ENCODE measurements at places on chromosomes 6 and 20.

DNA sequence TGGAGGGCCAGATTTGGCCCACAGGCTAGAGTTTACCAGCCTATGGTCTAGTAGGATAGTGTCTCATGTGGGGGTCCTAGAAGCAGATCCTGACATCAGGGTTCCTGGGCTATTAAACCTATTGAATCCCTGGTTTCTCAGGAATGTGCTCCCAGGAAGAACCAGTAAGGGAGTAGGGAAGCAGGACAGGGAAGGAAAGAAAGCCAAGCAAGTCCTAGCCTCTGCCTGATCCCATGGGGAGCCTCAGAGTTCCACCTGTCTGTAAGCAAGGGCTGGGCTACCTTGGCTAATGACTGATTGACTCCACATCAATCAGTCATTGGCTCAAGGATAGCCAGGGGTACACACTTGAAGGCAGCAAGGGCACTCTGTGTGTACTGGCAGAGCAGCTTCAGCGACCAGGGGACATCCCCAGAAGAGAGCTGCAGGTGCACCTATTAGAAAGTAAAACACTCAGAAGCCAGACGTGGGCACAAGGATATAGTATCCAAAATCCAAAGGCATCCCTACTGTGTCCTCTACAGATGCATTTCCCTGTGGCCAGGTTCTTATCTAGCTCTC lies 309.5 kb downstream of the TSHZ2 start:
- no peak for DNase-seq

DNA sequence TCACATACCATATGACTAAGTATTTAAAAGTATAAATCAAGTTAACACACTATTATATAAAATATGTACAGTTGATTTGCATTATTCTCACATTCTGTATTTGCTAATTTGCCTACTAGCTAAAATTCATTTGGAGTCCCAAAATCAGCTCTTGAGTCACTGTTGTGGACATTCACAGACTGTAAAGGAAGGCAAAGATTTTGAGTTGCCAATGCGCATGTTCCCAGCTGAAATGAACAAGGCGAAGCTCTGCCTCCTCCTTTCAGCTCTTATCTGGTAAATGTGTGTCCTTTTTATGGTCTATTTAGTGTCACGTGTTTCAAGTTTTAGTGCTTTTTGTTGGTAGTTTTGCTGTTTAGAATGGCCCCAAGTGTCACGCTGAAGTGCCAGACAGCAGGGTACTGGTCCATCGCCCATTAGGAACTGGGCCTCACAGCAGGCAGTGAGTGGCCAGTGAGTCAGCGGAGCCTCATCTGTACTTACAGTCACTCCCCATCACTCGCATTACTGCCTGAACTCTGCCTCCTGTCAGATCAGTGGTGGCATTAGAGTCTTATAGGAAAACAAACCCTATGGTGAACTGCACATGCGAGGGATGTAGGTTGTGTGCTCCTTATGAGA lies 87.2 kb upstream of the ADTRP start:
- no peak for DNase-seq

DNA sequence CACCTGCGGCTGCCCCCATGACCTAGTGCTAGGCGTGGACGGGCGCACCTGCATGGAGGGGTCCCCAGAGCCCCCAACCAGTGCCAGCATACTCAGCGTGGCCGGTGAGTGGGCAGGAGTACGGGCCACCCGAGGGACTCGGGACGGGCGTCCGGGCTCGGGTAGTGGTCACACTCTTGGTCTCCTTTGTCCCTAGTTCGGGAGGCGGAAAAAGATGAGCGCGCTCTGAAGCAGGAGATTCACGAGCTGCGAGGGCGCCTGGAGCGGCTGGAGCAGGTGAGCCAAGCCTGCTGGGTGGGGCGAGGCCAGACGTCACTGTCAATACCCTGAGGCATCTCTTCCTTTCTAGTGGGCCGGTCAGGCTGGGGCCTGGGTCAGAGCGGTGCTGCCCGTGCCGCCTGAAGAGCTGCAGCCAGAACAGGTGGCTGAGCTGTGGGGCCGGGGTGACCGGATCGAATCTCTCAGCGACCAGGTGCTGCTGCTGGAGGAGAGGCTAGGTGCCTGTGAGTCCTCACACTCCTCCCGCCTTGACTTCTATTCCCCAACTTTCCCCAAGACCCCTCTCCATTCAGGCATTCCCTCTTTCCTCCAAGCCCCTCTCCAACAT lies 2.9 kb downstream of the EGFL8 start:
- no peak for DNase-seq

GRCh38 chr6:14126191-14126590 lies 8.6 kb downstream of the CD83 start:
- DNase-seq, result no peak

DNA sequence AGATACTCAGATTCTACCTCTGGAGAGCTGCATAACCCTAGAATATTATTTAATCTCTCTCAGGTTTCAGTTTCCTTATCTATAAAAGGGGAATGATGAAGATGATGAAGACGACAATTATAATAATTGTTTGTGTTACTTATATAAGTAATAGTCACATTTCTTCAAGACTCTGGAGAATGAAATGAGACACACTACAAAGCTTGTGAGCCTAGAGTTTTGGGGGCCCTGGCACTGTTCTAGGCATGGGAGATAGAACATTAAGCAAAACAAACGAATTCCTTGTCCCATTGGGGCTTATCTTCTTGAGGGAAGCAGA lies 5.4 kb upstream of the ZNF217 start:
- DNase-seq, result no peak

DNA sequence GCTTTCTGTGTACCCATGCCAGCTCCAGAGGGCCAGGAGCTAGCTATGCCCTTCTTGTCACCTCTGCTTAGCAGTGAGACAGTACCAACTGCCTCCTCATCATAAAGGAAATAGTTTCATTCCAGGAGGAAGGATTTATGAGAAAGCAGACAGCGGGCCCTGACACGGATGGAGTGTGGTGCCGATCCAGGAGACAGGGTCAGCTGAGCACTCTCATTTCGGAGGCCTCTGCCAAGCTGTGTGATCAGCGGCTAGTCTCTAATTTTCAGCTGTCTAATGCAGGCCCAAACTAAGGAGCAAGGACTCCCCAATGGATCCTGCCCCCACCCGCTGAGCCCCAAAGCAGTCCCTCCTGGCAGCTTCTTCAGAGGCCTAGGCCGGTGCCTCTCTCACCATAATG lies 103.1 kb downstream of the LRFN2 start:
- no peak for DNase-seq

- DNase-seq, result no peak
Measured at GRCh38 chr6:8234321-8234720, 132.0 kb upstream of the EEF1E1 start.

DNA sequence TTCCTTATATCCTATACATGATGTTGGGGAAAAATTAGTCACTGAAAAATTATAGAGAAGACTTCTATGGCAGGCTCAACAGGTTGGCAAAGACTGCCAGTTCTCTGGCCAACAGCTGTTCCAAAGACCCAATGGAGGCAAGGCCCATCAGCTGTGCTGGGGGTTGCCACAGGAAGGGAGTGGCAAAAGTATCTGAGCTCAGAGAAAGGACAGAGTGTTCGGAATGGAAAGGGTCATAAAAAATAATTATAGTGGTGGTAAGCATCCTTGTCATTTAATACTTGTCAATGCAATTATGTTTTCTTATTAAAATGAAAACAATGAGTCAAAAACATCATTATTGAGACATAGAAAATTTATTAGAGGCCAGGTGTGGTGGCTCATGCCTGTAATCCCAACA lies 36.1 kb downstream of the FASTKD5 start:
- DNase-seq, result no peak

GRCh38 chr6:80642452-80642851 lies 536.0 kb downstream of the BCKDHB start:
- no peak for DNase-seq

DNA sequence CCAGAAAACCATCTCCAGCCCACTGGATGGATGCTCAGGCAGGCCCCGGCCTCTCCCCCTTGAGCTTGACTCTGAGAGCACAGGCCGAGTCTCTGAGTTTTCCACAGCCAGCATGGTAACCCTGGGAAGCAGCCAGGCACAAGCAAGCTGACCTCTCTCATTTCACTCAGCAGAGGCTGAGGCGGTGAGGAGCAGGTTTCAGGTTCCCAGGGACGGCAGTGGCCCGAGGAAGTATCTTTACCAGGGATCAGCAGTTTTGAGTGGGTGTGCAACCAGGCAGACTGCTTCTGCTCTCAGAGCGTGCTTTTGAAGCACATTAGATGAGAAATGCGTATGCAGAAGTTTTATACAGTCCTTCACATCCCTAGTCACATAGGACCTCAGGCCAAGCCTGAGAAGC lies 12.6 kb downstream of the HCK start:
- no peak for DNase-seq

GRCh38 chr20:44948107-44948506 lies 12.1 kb downstream of the TOMM34 start:
- no peak for DNase-seq

- no peak for DNase-seq
Measured at GRCh38 chr6:45000833-45001232, 327.3 kb upstream of the RUNX2 start.

- DNase-seq, result no peak
Measured at GRCh38 chr20:16457514-16457913, 115.7 kb downstream of the KIF16B start.

DNA sequence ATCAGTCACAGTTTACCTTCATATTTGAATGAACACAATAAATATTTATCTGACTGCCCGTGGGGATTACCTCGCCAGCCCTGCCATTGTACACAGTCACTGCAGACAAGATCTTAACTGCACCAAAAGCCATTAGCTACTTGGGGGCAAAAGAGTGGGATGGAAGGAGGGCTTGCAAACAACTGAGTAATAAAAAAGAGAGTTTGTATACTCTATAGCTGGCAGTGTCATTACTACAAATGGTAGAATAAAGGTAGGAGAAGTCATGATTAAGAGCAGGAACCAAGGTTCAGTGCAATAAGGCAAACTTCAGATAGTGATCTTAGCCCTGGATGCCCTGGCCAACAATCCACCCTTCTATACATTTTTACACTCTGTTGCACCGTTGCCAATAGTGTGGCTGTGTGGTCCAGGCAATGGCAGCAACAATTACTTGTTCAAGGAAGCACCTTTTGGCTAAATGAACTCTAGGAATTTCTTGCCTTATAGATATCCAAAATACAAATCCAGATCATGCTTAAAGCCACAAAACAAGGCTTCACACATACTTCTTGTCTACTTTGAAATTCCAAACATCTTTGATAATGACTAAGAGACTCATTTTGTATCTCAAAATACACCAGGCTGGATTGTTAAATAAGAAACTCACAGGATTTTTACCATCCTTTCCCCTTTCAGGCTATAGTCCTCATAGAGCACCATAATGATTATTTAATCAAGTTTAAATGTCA lies 955.4 kb upstream of the ADGRB3 start:
- no peak for DNase-seq

Data from activated CD4-positive, CD25-positive, alpha-beta regulatory T cell treated with anti-CD3 and anti-CD28 coated beads, Interleukin-2, amount 50 U/mL, for 16 hours (primary cell).